ENCODE measurements at places on chromosomes 5 and 9.

DNA sequence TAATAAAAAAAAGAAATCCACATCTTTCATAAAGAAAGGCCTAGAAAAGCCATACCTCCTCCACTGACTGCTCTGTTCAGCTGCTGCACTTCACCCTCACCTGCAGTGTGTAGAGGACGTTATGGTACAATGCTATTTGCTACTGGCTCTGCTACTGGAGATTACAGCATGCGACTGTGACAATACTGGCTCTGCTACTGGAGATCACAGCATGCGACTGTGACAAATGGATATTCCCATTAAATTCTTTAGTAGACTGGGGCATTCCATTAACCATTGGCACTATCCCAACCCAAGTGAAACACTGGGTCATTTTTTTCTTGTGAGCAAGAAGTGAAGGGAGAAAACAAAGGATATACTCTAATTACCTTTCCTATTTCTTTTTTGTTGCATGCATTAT lies 1063.5 kb upstream of the DMAC1 start:
- DNase-seq, result no peak

- no peak for DNase-seq
Measured at GRCh38 chr5:105885266-105885665, 1785.5 kb downstream of the EFNA5 start.

DNA sequence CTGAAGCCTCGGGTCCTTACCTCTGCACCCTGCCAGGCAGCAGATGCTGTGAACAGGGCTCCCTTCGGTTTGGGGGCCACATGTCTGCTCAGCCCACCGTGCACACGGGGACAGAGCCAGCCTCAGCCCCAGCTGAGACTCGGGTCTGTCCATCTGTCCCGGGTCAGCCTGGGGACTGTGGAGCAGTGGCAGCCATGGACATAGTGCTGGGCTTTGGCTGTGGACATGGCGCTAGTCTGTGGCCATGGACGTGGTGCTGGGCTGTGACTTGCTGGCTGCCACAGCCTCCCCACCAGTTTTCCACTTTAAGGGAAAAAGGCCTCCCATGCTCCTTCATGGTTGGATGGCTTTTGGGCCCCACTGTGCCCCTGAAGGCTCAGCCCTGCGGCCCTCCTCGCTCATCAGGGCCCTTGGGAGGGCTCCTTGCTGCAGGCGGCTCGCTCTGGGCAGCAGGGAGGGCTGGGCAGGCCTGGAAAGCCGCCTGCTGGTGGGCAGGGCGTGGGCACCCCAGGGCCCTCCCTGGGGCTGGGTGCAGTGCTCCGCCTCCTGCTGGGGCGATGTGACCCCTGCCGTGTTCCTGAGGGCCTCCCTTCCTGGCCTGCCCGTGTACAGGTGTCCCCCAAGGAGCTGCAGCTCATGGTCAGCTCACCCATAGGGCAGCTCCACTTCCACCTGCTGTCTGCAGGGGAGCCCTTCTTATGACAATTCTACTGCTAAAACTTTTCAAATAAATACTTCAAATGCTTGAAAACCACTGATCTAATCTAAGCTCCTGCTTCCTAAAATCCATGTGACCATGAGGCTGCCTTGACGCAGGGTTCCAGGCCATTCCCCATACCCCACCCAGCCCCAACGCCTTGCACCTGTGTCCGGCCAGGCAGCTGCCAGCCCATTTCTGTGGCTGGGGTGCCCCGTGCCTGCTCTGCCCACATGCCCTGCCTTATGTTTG lies 112.1 kb upstream of the LMX1B start:
- DNase-seq, result no peak

GRCh38 chr9:33065157-33066076 lies 11.1 kb downstream of the SMU1 start:
- no peak for DNase-seq

DNA sequence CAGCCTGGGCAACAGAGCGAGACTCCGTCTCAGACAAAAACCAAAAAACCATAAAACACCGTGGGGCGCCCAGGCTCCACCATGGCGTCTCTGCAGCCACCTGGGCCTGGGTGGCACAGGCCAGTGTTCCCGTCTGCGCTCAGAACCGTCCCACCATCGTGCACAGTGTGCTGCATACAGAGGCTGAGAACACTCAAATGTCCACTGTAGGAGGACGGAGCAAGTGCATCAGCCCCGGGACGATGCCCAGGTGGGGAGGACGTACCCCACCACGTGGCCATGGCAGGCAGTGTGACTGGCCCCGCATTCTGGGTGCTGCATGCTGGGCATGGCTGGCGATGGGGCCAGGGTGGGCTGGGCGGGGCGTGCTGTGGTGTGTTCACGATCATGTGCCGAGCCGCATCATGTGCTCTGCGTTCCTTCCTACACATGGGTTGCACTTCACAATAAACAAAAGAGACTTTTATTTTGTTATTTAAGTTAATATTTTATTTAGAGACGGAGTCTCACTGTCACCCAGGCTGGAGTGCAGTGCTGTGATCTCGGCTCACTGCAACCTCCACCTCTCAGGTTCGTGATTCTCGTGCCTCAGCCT lies 37.8 kb downstream of the EXD3 start:
- no peak for DNase-seq

DNA sequence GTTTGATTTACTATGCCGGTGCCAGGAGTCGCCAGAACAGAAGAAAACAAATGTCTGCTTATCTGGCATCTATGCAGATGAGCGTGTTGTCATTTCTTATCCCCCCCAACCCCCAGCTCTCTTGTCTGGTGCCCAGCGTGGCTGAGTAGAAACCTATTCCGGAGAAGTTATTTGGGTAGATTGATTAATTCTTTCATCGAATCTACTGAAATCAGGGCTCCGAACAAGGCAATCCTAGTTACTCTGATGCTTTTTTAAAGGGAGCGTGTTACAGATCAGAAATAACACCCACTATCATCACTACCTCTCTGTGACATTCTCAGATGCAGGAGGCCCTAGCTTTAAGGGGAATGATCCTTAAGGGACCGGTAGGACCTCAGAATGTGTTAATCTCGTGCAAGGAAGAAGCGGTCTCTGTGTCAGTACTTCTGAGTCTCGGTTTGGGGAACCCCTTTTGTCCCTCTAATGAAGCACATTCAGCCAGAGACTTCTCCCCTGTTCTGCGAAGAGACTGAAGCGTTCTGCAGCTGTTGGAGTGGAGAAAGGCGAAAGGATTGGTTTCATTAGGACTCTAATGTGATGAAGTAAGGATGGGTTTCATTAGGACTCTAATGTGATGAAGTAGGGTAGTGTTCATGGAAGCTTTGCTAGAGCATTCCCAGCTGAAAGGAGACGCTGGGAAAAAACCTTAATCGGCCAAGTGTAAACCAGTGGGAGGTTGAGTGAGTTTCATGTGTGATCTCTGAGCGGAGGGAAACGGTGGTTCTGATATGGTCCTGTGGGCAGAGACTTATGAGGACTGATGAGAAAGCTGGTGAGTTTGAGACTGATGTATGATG lies 1.5 kb downstream of the PIP5K1B start:
- no peak for DNase-seq

Measured in CD4-positive, alpha-beta T cell treated with Interleukin-4 for 1 hour (primary cell).